ENCODE measurements at places on chromosomes 12 and 14.
A peak's percentile ranks its signal among the peaks of the same experiment; 100 is the strongest.

DNA sequence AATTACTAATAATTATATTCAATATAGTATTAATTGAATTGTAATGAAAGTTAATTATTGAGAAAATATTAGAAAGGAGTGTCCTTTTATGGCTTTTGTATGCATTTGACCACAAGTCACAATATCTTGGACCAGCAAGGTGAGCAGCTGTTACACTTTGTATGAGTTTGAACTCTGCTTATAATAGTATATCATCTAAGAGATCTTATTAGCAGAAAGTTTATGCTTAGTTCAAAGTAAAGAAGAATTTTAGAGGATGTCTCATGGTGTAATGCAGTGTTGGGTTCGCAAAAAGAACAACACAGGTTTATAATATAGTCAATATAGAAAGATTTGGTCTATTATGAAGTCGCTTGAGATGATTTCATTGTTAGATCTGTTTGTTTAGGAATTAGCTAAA, 2.0 kb upstream of the TRIM9 start:
- no peak for DNase-seq

- DNase-seq: no peak
Observed at GRCh38 chr14:75554482-75554881, 23.9 kb upstream of the FLVCR2 start.

DNA sequence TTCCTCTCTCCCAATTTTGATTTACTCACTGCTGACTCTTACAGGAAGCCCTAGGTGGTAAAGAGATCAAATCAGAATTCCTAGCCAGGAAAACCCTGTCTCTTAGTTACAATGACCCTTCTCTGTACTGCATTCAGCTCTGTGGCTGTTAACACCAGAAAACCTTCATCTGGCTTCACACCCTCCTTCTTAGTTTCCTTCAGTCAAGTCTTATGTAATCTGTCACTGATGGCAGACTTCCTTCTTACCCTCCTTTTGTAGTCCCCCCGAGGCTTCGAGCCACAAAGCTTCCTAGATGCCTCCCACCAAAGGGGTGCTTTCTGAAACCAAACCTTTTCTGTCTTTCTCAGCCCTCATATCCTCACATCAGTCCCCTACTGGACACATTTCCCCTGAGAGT, 16.5 kb downstream of the NGDN start:
- DNase-seq: no peak

GRCh38 chr12:130224613-130225012, 62.3 kb downstream of the FZD10 start:
- no peak for DNase-seq

GRCh38 chr14:53236708-53237107, 83.6 kb upstream of the DDHD1 start:
- DNase-seq: no peak

GRCh38 chr12:53938326-53939140, at the start of gene HOXC13:
Gene HOXC13 (plus strand): TSS chr12:53938831. CDS start chr12:53938907, 76 bp downstream.
- no peak for DNase-seq

DNA sequence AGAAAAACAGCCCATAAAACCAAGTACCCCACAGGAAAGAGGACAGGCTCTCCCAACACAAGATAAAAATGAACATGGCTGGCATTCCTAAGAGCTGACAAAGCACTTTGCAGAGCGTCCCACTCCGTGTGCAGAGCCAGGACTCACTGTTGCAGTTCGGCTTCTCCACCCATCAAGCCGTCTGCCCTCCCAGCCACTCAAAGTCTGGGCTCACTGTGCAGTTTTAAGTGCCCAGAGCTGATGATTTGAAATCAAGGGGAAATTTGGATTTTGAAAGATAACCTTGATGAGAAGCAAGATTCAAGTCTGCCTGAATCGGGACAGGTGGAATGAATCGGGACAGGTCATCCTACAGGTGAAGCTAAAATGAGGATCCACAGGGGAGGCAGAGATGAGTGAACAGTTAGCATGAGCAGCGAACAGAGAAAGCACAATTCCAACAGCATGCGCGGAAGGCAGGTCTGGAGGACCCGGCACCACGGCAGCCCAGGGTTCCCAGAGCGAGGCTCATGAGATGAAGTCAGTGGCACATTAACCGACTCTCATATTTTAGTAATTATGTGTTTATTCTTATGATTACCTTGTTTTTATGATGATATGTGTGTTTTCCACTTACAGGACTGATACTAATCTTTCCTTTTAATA, 39.8 kb upstream of the GPR68 start:
- DNase-seq: peak; percentile 39

GRCh38 chr14:64417055-64417770, 29.1 kb downstream of the MTHFD1 start:
- peak; percentile 16 for DNase-seq

DNA sequence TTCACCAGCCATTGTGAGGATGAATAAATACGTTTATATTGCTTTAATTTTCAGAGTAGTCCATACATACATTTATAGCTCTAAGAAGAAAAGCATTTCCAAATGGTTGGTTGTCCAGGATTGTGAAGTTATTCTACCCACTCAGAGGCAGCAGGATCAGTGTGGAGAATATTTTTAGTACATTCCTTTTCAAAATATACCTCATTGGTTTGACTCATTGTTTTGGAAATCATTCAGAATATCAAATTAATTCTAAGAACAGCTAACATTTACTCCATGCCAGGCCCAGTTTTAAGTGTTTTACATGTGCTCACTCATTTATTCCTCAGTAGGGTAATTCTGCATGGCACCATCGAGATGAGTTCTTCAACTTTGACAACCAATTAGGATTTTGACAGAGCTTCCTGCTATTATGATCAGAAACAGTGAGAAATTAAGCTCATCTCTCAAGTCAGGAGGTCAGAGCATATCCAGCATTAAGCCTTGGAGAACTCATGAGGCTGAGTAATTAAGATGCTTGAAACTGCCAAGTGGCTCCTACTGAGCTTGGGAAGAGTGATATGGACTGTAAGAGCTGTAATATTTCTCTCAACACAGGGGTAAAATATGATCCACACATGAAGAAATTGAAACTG, 153.3 kb upstream of the CLEC14A start:
- DNase-seq: no peak

DNA sequence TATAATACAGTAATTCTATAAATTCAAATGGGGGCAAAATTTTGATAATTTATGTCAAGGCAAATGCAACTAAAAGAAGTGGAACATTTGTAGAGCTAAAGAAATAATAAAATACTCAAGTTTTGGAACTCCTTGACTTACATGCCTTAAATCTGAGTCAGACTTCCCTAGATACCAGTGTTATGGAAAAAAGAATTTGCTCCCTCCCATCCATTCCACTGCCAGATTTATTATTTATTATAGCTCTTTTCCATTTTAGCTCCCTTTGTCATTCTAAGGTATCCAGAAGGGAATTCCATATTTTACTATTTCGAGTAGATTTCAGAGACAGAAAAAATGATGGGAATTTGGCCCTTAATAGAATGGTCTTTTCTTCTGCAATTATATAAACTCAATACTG, 44.0 kb downstream of the RHOJ start:
- DNase-seq: peak; percentile 29

- no peak for DNase-seq
Observed at GRCh38 chr12:21992823-21993222, 51.6 kb upstream of the ABCC9 start.

GRCh38 chr14:58288106-58288792, 10.1 kb upstream of the ARID4A start:
- no peak for DNase-seq

DNA sequence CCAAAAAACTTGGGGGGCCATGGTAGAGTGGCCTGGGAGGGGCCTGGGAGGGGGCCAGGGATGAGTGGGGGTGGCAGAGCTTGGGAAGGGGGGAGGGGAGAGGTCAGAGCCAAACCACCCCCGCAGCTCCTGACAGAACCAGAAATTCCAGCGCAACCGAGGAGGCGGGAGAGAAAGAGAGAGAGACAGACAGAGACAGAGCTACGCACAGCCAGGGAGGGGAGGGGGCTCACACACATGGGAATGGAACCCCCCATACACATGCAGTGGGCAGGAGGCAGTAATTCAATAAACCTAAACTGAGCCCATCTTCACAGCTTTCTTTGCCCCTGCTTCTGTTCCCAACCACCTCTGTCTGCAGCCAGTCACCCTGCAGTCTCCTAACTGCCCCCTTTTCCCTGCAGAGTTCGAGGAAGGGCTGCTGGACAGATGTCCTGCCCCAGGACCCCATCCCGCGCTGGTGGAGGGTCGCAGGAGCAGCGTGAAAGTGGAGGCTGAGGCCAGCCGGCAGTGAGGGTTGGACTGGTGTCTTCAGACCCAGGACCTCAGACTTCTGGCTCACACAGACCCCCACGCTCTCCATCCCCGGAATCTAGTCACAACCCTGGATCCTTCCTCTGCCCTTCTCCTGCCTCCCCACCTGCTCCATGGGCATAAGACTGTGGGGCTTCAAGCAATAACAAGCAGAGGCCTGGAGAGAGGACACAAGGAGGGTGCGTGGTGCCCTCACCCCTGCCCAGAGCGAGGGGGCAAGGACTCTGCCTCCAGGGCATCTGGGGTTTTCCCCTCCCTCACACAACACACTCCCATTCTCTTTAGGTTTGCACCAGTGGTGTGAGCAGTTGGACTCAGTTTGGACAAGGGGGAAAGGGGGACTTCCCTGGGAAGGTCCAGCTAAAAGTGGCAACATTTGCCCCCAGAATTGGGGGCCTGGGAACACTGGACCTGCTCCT, 5.6 kb downstream of the NAB2 start:
- no peak for DNase-seq

DNA sequence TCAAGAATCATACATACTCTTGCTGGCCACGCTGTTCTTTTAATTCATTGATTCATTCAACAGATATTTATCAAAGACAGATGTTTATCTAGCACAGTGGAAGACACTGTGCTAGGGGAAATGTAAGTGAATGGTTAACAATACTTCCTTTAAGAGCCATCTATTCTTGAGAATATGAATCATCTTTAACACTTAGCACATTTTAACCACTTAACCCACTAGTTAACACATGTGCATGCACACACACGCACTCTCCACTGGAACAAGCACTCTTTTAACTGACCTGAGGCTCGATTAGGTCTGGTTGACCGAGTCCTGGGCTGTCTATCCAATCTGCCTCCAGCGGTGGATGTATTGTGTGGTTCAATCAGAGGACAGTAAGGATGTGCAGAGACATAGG, 34.6 kb downstream of the LMNTD1 start:
- DNase-seq: no peak

GRCh38 chr14:67955261-67955660, 135.7 kb downstream of the RAD51B start:
- no peak for DNase-seq

GRCh38 chr14:101220921-101221510, 317.5 kb upstream of the RTL1 start:
- no peak for DNase-seq

DNA sequence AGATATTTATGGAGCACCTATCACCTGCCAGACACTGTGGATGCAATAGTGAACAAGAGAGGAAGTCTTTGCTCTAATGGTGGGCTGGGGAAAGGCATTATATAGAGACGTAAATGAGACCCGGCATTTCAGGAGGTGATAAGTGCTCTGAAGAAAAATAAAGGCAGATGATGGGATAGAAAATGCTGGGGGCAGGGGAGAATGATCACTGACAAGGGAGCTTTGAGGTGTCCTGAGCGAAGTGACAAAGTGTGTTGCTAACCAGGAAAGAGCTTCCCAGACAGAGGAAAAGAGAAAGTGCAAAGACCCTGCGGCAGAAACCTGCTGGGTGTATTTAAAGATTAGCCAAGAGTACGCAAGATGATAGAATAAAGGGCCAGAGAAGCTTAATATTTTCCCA, 1096.1 kb downstream of the BCL11B start:
- no peak for DNase-seq

- no peak for DNase-seq
Observed at GRCh38 chr12:53703756-53704155, 23.5 kb downstream of the CALCOCO1 start.

GRCh38 chr12:93772003-93772700, 95.0 kb downstream of the CRADD start:
- no peak for DNase-seq

DNA sequence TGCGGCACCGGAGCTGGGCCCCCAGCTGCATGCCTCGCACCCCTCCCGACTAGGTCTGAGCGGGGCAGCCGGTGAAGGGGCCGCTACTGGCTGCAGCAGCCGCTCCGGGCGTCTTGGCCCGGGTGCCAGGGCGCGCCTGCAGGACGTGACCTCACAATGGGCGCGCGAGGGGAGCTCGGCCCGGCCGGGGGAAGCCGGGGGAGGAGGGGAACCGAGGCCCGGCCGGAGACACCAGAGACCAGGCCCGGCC, 353 bp downstream of the BAG5 start:
- DNase-seq: no peak

- no peak for DNase-seq
Observed at GRCh38 chr12:77578466-77579220, 252.1 kb upstream of the NAV3 start.

DNA sequence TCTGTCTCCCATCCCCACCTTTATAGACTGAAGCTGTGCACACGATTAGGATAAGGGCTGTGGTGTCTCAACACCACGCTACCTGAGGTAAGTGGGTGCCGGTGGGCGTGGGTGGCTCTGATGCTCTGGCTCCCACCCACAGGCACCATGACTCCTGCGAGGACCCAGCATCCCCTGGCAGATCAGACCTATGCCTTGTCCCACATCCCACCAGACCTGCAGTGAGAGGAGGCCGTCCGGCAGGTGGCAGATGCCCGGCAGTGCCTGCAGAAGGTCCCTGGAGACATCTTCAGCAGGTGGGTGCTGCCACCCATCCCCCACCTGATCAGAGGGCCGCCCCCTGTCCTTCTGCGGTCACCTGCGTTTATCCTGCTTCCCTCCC, 104.4 kb upstream of the PRB2 start:
- no peak for DNase-seq

- DNase-seq: no peak
Observed at GRCh38 chr12:112988224-112988623, 9.9 kb downstream of the OAS2 start.

Measured in amniotic stem cell (primary cell).